ENCODE measurements at places on chromosomes 11 and 22.

GRCh38 chr11:28963187-28963586 lies 855.0 kb downstream of the METTL15 start:
- no peak for DNase-seq

DNA sequence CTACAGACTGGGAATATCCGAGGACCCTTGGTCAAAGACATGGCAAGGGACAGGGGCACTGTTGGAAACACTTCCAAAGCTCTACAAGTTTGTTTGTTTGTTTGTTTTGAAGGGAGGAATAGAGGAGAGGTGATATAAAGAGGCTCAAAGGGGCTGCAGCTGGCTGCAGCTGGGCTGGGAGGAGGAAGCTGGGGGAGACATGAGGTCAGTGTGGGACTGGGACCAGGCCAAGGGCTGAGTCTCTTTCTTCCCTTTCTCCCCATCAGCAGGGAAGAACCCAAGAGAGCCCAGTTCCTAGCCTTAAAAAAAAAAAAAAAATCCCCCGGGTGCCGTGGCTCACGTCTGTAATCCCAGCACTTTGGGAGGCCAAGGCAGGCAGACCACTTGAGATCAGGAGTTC lies 5.0 kb downstream of the RHOG start:
- no peak for DNase-seq

- no peak for DNase-seq
Measured at GRCh38 chr22:40597526-40598430, 38.7 kb downstream of the MRTFA start.

DNA sequence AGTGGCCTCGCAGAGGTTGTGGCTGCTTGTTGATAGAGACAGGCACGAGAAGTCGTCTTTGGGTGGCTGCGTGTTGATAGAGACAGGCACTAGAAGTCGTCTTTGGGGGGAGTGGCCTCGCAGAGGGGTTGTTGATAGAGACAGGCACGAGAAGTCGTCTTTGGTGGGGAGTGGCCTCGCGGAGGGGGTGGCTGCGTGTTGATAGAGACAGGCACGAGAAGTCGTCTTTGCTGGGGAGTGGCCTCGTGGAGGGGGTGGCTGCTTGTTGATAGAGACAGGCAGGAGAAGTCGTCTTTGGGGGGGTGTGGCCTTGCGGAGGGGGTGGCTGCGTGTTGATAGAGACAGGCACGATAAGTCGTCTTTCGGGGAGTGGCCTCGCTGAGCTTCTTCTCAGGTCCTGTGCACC lies 328.8 kb downstream of the TBC1D22A start:
- no peak for DNase-seq

- no peak for DNase-seq
Measured at GRCh38 chr11:76831686-76832310, 28.9 kb upstream of the ACER3 start.

Data from CD4-positive, alpha-beta T cell treated with Interleukin-17A for 4 hours (primary cell).